ENCODE measurements at places on chromosomes 11 and 22.

DNA sequence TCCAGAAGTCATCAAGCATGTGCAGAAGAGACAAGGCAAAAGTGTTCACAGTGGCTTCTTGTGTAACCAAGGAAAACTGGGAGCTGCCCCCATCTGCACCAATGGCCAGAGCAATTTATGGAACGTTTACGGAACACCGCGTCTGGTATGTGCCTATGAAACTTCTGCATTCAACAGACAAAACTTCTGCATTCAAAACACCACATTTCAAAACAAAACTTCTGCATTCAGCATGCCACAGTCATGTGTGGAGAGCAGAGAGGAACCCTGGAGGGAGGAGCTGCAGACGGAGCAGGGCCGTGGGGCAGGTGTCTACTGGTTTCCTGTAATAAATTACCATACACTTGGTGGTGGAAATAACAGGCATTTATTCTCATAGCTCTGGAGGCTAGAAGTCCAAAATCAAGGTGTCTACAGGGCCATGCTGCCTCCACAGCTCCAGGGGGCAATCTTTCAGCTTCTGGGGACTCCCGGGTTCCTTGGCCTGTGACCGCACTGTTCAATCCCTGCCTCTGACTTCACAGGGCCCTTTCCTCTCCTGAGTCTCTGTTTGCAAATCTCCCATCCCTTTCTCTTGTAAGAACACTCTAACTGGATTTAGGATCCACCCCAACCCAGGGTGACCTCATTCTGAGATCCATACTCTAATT, 32.2 kb downstream of the RPL3 start:
- DNase-seq, result peak; percentile 41

DNA sequence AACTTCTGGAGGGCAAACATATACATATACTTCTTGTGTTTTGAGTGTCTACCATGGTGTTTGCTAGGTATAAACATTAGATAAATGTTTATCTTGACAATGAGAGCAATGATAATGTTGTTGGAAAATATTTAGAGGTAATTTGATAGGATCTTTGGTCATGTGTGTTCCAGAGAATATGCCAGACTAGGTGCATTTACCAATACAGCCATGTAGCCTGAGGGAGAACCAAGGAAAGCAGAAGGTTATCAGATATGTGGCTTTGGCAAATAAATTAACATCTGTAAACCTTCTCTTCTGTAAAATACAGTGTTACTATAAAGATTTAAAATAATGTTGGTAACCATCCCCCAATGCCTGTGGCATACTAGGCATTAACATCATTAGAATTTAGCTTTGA, 226.8 kb downstream of the C11orf87 start:
- DNase-seq, result no peak

DNA sequence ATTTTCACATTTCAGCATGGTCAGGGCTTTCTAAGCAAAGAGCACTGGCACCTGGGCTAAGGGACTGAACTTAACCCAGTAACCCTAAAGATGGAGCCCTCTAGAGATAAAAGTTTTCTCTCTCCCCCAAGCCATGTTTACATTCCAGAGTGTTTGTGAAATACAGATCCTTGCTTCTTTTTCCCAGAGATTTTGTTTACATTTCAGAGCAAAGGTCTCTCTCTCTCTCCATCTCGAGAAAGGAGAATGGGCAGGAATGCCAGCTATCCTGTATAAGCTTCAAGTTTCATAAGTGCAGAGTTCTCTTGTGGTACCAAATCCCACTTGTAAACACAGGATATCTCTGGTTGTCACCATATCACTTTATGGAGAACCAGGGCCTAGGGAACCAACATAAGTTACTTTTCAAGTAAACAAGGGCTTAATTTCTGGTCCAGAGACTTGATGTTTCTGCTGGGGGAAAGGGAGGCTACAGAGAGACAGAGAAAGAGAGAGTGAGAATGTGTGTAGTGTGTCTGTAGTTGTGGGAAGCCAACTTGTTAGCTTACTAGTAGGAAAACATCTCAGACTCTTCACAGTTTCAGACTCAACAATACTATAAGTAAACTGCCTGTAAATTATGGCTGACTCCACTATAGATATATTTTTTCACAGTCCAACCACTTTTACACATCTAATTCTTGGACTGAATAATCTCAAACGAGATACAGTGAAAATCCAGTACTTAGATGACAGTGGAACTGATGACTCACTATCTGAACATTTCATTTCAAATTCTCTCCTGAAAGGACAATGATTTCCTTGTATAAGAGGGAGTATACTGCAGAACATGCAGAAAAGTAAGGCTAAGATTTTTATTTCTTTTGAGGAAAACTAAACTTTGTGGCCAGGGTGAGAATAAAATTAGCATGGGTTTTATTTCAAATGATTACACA, 76.2 kb downstream of the ARHGAP32 start:
- peak; percentile 53 for DNase-seq

GRCh38 chr11:48028914-48029680, 48.7 kb downstream of the PTPRJ start:
- no peak for DNase-seq

DNA sequence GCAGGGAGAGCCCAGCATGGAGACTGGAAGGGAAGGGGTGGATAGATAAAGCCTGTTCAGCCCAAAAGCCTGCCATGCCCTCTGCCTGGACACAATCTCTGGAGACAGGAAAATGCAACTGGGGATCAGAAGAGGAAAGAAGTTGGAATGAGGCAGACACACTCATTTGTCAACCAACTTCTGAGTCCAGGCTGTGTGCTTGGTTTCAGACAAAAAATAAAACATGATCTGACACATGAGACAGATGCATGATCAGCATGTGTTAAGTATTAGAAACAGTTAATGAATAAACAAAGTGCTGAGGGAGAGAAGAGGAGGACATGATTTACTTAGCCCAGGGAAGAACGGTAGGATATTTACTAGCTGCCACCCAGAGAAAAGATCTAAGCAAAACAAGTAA, 839 bp downstream of the LRRN4CL start:
- DNase-seq, result no peak

- DNase-seq, result peak; percentile 28
Observed at GRCh38 chr11:69520186-69520916, 38.9 kb downstream of the LINC01488 start.

DNA sequence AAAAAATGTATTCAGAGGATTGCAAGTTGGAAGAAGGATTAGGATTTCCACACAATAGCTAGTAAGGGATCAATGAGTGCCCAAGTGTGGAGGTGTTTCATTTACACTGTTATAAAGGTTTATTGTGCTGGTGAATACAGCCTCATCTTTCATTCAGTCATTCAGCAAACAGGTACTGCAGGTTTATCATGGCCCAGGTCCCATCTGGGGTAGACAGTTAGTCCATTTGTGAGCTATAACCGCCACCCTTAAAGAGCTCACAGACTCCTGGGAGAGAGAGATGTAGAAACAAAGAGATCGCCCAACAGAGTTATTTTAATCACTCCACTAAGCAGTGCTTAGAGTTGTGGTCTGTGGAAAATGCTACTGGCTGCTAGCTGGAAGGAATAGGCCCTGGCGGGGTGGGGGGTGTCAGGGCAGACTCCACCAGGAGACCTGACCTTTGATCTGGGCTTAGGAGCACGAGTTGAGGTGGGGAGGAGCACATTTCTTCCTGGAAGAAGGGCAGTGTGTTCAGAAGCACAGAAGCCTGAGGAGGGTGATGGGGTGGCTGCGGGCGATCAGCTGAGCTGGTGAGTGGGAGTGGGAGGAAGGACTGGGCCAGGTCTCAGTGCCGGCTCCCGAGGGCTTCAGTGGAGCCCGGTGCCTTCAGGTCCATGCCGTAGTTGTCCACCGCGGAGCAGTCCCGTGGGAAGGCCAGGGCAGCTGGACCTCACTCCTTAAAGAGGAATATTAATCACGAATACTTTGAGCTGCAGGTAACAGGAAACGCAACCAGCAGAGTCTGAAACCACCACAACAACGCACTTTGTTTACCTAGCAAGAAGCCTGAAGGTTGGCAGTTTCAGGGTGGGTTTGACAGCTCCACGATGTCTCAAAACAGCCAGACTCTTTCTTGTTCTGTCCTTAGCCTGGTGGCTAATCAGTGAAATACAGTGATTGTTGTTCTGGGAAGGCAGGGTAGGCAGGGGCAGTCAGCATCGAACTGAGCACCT, 11.2 kb downstream of the TOM1 start:
- DNase-seq, result no peak

- DNase-seq, result no peak
Observed at GRCh38 chr11:21921151-21921550, 271.7 kb upstream of the ANO5 start.

- DNase-seq, result peak; percentile 39
Observed at GRCh38 chr11:128336203-128336602, 251.2 kb downstream of the ETS1 start.

GRCh38 chr22:19772673-19773469, 12.3 kb downstream of the TBX1 start:
- no peak for DNase-seq

- no peak for DNase-seq
Observed at GRCh38 chr22:42951093-42951710, 63.7 kb downstream of the PACSIN2 start.

- no peak for DNase-seq
Observed at GRCh38 chr11:112212710-112213109, 13.5 kb upstream of the PTS start.

DNA sequence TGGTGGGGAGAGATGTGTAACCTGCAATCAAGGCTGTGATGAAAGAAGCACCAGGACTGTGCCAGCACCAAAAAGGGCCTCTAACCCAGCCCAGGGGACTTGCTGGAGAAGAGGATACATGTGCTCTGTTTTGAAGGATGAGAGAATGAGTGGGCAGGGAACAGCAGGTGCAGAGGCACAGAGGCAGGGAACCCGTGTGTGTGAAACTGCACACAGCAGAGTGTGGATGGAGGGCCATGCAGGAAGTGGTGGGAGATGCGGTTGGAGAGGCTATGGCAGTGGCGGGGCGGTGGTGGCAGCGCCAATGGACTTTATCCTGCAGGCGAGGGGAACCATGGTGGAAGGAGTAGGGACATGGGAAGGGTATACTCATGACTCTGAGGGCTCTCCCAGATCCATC, 25.2 kb upstream of the LRRC32 start:
- no peak for DNase-seq

DNA sequence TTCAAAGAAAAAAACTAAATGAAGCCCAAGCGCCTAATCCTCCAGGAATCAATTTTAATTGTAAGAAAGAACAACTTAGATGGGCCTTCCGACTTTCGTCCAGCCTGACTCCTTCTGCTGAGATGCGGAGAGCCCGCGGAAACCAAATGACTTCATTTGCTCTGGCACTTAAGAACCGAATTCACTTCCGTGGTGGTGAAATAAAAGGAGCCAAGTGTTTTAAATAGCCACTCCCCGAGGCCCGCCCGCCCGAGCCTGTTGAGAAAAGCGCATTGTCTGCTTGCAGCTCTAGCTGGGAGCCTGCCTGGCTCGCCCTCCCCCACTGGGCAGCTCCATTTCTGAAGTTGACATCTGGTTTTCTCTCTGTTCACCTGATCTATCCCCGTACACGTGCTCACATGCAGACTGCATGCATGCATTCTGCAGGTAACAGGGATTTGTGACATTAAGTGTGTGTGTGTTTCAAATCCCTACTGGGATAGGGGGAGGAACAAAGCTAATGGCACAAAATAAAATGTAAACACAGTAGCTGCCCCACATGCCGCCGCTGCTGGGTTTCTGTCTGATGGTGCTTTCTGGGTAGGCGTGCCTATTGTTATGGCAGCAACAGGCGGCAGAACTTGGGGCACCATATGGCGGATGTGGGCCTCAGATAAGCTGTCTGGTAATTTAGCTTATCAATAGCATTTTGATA, 6.2 kb downstream of the TEAD1 start:
- peak; percentile 83 for DNase-seq

GRCh38 chr11:61739413-61739812, 13.0 kb upstream of the MYRF start:
- no peak for DNase-seq

DNA sequence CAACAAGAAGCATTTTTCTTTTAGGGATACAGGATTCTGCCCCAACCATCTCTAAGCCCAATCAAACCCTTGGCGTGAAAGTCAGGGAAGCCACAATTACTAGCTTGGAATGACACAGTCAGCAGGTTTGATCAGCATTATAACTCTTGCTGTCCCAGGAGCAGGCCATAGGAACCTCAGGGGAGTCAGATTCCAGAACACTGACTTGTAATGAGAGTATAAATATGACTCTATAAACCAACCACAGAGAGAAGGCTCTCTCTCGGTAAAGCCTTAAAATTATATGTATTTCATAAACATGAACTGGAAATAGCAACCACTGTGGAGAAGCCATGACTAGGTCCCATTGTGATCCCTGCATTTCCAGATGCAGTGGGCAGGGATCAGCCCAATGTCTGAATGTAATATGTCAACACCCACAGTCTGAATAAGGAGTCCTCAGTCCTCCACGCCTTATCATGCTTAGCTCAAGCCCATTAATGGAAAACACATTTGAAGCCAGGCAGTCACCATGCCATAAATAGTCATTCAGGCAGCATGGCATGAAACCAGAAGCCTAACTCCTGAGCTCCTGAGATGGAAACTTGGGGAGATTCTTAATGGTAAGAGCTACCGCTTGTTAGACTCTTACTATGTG, 99.1 kb upstream of the MTNR1B start:
- peak; percentile 84 for DNase-seq

GRCh38 chr11:14253421-14253820, 105.6 kb downstream of the RRAS2 start:
- DNase-seq, result no peak

DNA sequence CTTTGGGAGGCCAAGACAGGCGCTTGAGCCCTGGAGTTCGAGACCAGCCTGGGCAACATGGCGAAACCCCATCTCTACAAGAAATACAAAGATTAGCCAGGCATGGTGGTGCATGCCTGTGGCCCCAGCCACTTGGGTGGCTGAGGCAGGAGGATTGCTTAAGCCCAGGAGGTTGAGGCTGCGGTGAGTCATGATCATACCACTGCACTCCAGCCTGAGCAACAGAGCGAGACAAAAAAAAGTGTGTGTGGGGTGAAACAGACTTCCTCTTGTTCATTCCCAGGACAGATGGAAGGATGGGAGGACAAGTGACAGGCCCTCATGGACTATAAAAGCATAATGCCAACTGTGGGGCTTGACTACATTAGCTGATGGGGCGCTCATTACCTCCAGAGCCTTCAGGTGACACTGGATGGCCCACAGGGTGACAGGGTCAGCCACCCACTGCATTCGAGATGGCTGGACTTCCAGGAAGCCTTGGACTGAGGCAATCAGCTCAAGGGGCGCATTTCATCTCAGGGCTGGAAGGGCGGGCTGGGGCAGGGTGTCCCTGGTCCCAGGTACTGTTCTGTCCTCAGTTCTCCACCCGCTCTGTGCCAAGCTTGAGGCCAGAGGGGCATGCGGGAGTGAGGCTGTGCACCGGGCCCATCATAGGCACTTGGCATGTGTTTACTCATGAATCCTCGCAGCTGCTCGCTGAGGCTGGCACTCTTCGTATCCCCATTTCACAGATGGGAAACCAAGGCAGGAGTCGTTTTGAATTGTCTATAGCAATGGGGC, 12.5 kb downstream of the NPTXR start:
- DNase-seq, result peak; percentile 55

GRCh38 chr22:19571207-19571795, 47.1 kb upstream of the CLDN5 start:
- DNase-seq, result no peak

GRCh38 chr11:86418917-86419316, 44.2 kb downstream of the CCDC81 start:
- peak; percentile 28 for DNase-seq

- no peak for DNase-seq
Observed at GRCh38 chr11:1008001-1008802, 28.3 kb downstream of the MUC6 start.
